ENCODE measurements at places on chromosomes 5 and 9. TPM values are rescaled to one million over a fixed set of nuclear protein-coding genes. Genes with fewer than 3 reads are reported as not detected.

- no peak for DNase-seq
These were observed 16.1 kb downstream of the GFI1B start for GRCh38 chr9:132994410-132995120.

GRCh38 chr5:43243270-43243669 lies 51.2 kb downstream of the NIM1K start:
- DNase-seq = no peak

GRCh38 chr9:121187636-121188305 lies 13.9 kb downstream of the RAB14 start:
- no peak for DNase-seq

Gene PLEKHG4B
- total RNA-seq = 5.4 TPM

- DNase-seq = no peak
These were observed 169.8 kb downstream of the SMC2 start for GRCh38 chr9:104263942-104264341.

DNA sequence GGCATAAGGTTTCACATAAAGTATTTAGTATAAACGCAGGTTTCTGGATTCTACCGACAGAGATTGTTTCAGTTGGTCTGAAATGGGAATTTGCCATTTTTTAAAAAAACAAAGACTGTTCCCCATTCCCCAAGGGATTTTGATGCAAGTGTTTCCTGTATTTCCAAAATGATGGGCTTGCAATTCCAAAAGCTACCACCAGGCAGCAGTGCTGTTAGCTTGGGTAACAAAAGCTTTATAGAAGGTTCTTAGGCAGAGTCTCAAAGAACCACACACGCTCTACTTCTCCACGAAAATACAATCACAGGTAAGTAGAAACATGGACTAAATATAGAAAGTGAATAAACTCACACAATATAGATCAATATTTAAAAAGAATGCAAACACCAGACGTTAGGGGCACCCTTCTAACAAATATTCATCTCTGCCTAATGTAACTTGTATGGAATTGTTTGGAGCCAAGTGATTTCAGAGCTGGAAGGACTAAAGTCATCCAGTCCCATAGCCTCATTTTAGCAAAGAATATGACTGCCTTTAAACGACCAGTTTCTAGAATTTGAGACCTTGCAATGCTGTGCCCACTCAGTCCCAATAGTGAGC lies 154.3 kb downstream of the SPOCK1 start:
- no peak for DNase-seq

Gene LCN1
- total RNA-seq = not detected
